ENCODE measurements at places on chromosomes 1 and 21. TPM values are rescaled to one million over a fixed set of nuclear protein-coding genes. Genes with fewer than 3 reads are reported as not detected.
A peak's percentile ranks its signal among the peaks of the same experiment; 100 is the strongest.

The LRRC53 gene
- total RNA-seq: not detected

The SPRR3 gene
- not detected for total RNA-seq

- DNase-seq: no peak
- no peaks in the 10 kb centered on the region for H3K27me3 ChIP-seq
- H3K36me3 ChIP-seq: no peaks in the 10 kb centered on the region
These were observed 19.5 kb downstream of the A3GALT2 start for GRCh38 chr1:33301273-33301984.

DNA sequence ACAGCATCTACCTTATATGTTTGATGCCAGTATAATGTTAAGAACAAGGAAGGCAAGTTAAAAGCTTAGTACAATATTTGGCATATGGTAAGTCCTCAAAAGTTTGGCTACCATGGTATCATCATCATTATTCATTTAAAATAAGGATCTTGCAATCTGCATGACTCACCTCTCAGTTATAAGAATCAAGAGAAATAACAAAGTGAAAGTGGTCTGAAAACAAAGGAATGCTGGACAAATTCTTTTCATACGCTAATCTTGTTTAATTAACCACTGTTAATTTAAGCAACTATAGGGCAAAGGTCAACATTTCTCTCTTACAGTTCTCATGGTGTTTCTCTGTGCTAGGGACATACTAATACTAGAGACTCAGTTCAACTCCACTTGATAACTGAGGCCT lies 13.0 kb upstream of the CLDN19 start:
- no peaks in the 10 kb centered on the region for H3K27me3 ChIP-seq
- H3K27ac ChIP-seq: no peak overlapping the region
- peaks cover 6% of the 10 kb centered on the region for H3K36me3 ChIP-seq
- no peak for DNase-seq
- no peak overlapping the region for H3K4me3 ChIP-seq
- no peaks in the 10 kb centered on the region for H3K4me1 ChIP-seq

- no peak overlapping the region for H3K27ac ChIP-seq
- DNase-seq: no peak
- H3K36me3 ChIP-seq: no peaks in the 10 kb centered on the region
- no peaks in the 10 kb centered on the region for H3K27me3 ChIP-seq
- no peaks in the 10 kb centered on the region for H3K4me1 ChIP-seq
These were observed 210.3 kb downstream of the SETD4 start for GRCh38 chr21:35850029-35850428.

GRCh38 chr1:51299185-51299885 lies 31.0 kb downstream of the TTC39A start:
- H3K27ac ChIP-seq: no peak overlapping the region
- no peak overlapping the region for H3K4me3 ChIP-seq
- H3K36me3 ChIP-seq: no peaks in the 10 kb centered on the region
- H3K4me1 ChIP-seq: no peaks in the 10 kb centered on the region
- no peaks in the 10 kb centered on the region for H3K27me3 ChIP-seq

DNA sequence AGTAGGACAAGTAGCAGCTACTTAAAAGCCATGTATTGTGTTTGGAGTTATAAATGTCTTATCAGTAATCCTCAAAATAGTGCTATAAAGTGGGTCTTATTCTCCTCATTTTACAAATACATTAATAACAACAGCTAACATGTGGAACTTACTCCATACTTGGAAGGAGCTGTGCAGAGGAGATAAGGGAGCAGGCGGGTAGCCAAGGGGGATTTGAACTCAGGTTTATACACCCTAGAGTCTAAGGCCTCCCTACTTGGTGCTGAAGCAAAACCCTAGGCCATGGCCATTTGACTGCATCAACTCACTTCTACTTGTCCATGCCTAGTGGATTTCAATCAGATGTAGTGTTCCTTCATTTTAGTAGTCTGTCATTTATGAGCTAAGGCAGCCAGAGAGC lies 72.1 kb downstream of the LMO4 start:
- no peaks in the 10 kb centered on the region for H3K27me3 ChIP-seq
- H3K36me3 ChIP-seq: no peaks in the 10 kb centered on the region
- no peaks in the 10 kb centered on the region for H3K4me1 ChIP-seq
- DNase-seq: no peak
- H3K4me3 ChIP-seq: no peak overlapping the region

DNA sequence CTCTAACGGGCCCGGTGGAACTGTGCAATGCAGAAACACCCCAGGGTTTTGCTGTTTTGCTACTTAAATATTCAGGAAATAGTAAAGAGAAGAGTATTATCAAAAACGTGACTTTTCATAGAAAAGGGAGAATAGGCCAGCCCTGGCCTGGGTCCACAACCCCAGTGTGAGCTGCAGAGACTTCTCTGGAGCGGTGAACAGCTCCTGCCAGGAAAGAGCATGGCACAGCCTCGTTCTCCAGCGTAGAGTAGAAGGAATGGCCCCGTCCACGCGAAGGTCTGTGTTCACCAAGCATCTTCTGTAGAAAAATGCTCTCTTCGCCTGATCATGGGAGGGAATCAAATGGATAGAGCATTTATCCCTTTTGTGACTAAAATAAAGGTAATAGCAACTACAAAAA lies 51.4 kb downstream of the PDE9A start:
- no peaks in the 10 kb centered on the region for H3K4me1 ChIP-seq
- H3K36me3 ChIP-seq: no peaks in the 10 kb centered on the region
- no peak overlapping the region for H3K27ac ChIP-seq

GRCh38 chr1:37753473-37754321 lies 11.2 kb downstream of the EPHA10 start:
- H3K27me3 ChIP-seq: peaks cover 3% of the 10 kb centered on the region
- DNase-seq: no peak
- no peaks in the 10 kb centered on the region for H3K36me3 ChIP-seq
- no peaks in the 10 kb centered on the region for H3K4me1 ChIP-seq
- H3K4me3 ChIP-seq: no peak overlapping the region

GRCh38 chr1:198649232-198649967 lies 10.6 kb downstream of the PTPRC start:
- H3K27ac ChIP-seq: peak overlapping the region; percentile 94
- peak overlapping the region; percentile 54 for H3K4me3 ChIP-seq
- H3K27me3 ChIP-seq: no peaks in the 10 kb centered on the region
- no peak for DNase-seq

DNA sequence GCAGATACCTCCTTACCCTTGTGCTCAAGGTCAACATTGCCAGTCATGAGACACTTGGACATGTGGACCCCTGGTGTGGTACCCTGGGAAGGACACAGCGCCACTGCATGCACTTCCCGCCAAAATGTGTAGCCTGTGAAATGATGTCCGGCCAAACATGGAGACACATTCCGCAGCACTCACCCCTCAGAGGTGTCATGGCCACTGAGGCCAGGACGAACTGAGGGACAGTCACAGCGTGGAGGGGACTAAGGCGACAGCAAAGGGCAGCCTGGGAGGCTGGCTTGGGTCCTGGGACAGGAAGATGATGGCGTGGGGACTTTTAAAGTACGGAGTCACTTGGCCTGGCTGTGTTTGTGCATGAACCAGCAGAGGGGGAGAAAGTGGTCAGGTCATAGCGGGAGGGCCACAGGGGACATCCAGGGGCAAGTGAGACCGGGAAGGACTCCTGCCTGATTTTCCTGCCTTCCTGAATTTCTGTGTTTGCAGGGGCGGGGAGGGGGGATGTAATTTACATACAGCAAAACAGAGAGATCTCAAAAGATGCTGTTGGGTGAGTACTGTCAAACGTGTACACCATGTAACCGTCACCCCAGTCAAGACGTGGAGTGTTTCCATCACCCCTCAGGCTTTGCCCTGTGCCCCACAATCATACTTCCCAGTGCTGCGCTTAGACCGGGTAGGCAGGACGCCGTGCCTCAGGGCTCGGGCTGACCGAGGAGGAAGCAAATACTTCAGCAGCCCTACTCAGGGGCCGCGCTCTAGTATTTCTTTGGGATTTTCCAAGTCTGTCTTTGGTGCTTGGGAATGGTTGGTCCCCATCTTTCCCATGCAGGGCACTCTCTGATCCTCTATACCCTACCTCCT lies 45.2 kb downstream of the WDR4 start:
- DNase-seq: no peak

DNA sequence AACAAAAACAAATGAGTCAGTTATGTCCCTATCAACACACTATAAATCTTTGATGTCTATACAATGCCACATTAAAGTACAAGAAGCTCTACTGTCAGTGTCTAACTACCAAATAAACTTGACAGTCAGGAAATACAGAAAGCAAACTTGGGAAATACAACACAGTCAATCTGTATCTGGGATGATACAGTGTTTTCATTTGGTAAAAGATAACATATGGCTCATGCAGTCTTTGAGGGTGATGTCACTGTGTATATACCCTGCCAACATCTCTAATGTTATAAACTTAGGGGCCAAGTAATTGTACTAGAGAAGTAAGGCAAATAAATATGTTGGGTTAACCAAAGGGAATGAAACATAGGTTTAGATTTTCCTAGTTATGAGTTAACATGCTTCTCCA lies 552.5 kb upstream of the ADAMTS5 start:
- H3K36me3 ChIP-seq: no peaks in the 10 kb centered on the region
- H3K27me3 ChIP-seq: no peaks in the 10 kb centered on the region
- H3K27ac ChIP-seq: no peak overlapping the region
- H3K4me1 ChIP-seq: no peaks in the 10 kb centered on the region
- DNase-seq: no peak

- no peak overlapping the region for H3K27ac ChIP-seq
- no peak overlapping the region for H3K4me3 ChIP-seq
- no peaks in the 10 kb centered on the region for H3K4me1 ChIP-seq
- no peaks in the 10 kb centered on the region for H3K36me3 ChIP-seq
- H3K27me3 ChIP-seq: no peaks in the 10 kb centered on the region
These were observed 51.5 kb downstream of the CNST start for GRCh38 chr1:246617768-246618167.

DNA sequence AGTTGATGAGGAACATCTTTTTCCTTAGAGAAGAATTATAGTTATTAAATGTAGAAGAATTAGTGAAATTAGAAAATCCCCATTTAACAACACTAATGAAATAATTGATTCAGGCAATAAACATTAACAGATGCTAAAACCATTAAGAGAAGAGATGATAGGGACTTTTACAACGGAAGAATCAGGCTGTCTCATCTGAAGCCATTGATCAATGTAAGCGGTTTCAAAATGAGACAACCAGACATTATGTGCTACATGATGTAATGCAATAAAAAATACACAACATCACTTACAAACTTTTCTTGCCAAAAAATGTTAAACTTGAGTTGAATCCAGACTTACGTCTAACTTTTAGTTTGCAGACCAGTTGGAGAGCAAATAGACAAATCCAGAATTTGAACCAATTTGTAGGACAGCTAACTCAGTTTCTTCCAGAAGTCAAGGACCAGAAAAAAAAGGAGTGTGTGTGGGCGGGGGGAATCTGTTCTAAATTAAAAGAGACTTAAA lies 165.4 kb upstream of the DPT start:
- DNase-seq: no peak
- no peak overlapping the region for H3K4me3 ChIP-seq
- H3K36me3 ChIP-seq: no peaks in the 10 kb centered on the region
- H3K27me3 ChIP-seq: no peaks in the 10 kb centered on the region

DNA sequence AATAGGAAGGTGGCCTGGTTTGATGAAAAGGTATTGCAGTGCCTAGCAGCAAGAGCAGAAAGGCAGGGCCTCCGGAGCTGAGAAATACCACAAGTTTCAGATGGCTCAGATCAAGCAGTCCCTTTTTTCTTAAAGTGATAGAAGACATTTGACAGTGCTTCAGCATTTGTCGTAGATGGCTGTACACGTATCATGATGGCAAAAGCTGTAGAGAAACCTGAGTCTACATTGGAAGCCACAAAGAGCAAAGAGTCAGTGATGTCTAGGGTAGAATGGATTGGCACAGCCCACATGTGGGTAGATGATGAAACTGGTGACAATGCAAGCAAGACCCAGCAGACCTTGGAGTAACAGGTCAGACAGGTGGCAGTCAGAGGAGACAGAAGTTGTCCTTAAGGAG lies 101.3 kb upstream of the ARTN start:
- no peaks in the 10 kb centered on the region for H3K27me3 ChIP-seq
- H3K36me3 ChIP-seq: no peaks in the 10 kb centered on the region
- H3K4me1 ChIP-seq: peaks cover 3% of the 10 kb centered on the region
- no peak overlapping the region for H3K4me3 ChIP-seq
- DNase-seq: no peak

DNA sequence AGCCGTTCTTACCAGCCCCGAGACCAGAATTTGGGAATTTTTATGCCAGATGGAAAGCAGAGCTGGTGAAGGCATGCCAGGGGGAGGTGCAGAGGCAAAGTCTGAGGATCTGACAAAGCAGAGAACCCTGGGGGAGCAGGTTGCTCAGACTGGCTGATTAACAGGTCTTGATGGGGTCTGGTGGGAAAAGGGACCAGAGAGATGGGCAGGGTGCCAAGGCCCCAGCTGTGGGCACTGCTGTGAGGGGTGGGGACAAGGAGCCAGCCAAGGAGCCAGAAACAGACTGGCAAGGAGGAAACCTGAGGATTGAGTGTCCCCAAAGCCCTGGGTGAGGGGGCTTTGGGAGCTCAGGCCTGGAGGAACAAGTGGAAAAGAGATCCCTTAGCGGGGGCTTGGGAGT lies 21.4 kb downstream of the RPS6KA1 start:
- DNase-seq: no peak
- peaks cover 19% of the 10 kb centered on the region for H3K4me1 ChIP-seq
- no peak overlapping the region for H3K4me3 ChIP-seq
- no peaks in the 10 kb centered on the region for H3K27me3 ChIP-seq
- no peak overlapping the region for H3K27ac ChIP-seq

DNA sequence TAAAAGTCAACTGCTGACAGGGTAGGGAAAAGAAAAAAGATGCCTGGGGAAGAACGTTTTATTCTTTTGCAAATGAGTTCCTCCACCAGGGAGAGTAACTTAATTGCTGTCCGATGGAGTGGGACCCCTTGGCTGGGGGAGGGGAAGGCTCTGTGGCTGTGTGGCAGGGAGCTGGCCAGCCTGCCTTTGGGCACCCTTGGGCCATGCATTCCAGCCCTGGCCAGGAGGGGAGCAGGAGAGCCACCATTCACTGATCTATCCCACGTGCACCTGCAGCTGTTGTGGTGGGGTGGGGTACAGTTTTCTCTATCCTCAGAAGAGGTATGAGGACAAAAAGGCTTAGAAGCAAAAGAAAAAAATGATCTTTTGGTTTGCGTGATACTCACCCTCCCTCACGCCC lies 116.9 kb downstream of the KCNK1 start:
- no peak overlapping the region for H3K27ac ChIP-seq
- DNase-seq: no peak
- H3K4me1 ChIP-seq: no peaks in the 10 kb centered on the region
- no peaks in the 10 kb centered on the region for H3K27me3 ChIP-seq
- no peaks in the 10 kb centered on the region for H3K36me3 ChIP-seq

GRCh38 chr1:125086611-125087010 lies 3901.8 kb downstream of the SRGAP2C start:
- H3K36me3 ChIP-seq: no peaks in the 10 kb centered on the region
- DNase-seq: no peak
- H3K27ac ChIP-seq: no peak overlapping the region
- no peak overlapping the region for H3K4me3 ChIP-seq

DNA sequence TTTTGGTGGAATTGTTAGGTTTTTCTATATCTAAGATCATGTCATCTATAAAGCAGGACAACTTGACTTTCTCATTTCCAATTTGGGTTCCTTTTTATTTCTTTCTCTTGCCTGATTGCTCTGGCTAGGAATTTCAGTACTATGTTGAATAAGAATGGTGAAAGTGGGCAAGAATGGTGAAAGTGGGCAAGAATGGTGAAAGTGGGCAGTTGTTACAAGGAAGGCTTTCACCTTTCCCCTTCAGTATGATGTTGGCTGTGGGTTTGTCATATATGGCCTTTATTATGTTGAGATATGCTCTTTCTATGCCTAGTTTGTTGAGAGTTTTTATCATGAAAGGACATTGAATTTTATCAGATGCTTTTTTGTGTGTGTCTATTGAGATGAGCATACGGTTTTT lies 64.5 kb downstream of the XPR1 start:
- no peak overlapping the region for H3K4me3 ChIP-seq
- H3K4me1 ChIP-seq: no peaks in the 10 kb centered on the region
- no peaks in the 10 kb centered on the region for H3K27me3 ChIP-seq
- no peak for DNase-seq
- H3K27ac ChIP-seq: no peak overlapping the region
- no peaks in the 10 kb centered on the region for H3K36me3 ChIP-seq

All from naive thymus-derived CD4-positive, alpha-beta T cell (primary cell).